ENCODE measurements at places on chromosomes 13 and 19.

- no peak for DNase-seq
Measured at GRCh38 chr13:42532561-42533335, 41.2 kb upstream of the TNFSF11 start.

DNA sequence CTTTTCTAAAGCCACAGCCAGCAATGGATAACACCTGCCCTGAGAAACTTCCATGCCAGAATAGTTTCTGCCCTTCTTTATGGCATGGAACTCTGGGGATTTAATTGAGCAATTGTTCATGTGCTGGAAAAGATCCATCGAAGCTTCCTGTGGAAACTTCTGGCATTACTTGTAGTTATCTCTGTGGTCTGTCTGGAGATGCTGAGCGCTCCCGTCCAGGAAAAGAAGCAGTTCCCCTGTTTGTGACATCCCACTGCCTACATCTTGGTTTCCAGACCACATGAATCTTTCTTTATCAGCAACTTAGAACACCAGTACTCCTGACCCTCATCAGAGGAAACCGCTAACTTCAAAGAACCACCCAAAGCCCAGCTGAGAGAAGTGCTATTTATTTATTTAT is 24.6 kb downstream of the FLT1 start:
- no peak for DNase-seq

GRCh38 chr13:34346626-34347025 is 528.7 kb downstream of the RFC3 start:
- no peak for DNase-seq

GRCh38 chr19:6718111-6718740 is 2.2 kb downstream of the C3 start:
- no peak for DNase-seq

- no peak for DNase-seq
Measured at GRCh38 chr13:113192902-113193301, 15.6 kb downstream of the PCID2 start.

Data from DND-41 (cell line).